ENCODE measurements at places on chromosomes 11 and 22.

DNA sequence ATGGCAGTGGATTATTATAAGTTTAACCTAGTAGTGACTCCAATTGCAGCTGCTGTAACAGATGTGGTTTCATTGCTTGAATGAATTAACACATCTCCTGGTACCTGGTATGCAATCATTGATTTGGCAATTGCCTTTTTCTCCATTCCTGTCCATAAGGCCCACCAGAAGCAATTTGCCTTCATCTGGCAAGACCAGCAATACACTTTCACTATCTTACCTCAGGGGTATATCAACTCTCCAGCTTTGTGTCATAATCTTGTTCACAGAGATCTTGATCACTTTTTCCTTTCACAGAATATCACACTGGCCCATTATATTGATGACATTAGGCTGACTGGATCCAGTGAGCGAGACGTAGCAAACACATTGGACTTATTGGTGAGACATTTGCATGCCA lies 128.7 kb upstream of the ZC3H12C start:
- no peak for DNase-seq

- DNase-seq = no peak
Observed at GRCh38 chr22:21074102-21074715, 28.5 kb downstream of the LRRC74B start.

DNA sequence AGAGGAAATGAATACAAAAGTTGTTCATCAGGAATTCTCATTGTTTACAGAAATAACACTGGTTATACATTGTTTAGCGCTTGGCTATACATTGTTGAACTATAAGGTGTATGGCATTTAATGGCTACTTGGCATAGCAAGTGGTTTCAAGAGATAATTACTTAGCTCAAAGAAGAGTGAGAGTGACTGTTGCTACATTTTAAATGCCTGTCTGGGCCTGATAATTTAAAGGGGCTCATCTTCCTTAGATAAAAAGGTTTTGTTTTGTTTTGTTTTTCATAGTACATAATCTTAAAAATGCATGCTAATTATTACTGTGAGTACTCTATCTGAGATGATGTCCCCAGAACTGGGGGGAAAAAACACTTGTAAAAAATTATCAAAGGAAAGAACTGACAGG lies 1.5 kb upstream of the SMPD1 start:
- DNase-seq = no peak

DNA sequence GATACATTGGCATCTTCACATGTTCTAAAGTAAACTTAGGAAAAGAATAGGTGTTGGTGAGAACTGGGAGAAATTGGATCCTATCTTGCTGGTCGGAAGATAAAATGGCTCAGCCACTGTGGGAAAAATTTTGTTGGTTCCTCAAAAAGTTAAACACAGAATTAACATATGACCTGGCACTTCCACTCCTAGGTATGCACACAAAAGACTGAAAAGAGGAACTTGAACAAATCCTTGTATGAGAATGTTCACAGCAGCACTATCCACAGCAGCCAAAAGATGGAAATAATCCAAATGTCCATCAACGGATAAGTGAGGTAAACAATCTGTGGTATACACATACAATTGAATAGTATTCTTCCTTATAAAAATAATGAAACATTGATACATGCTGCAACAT lies 4.8 kb upstream of the TPH1 start:
- DNase-seq = no peak

DNA sequence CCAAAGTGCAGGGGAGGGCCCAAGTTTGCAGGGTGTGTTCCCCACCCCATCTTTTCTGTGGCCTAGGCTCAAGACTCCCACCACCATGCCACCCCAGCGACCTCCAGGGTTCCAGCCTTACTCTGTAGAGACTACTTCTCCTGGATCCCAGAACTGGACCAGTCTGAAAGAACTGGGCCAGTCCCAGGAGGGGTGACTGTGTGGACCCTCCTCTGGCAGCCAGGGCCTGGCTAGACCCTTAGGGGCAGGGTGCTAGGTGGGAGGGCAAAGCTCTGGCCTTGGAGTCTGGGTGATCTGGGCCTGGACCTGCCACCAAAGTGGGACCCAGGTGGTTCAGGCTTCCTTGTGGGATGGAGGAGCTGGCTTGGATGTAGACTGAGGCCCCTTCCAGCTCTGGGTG lies 41.8 kb upstream of the ACCSL start:
- no peak for DNase-seq

DNA sequence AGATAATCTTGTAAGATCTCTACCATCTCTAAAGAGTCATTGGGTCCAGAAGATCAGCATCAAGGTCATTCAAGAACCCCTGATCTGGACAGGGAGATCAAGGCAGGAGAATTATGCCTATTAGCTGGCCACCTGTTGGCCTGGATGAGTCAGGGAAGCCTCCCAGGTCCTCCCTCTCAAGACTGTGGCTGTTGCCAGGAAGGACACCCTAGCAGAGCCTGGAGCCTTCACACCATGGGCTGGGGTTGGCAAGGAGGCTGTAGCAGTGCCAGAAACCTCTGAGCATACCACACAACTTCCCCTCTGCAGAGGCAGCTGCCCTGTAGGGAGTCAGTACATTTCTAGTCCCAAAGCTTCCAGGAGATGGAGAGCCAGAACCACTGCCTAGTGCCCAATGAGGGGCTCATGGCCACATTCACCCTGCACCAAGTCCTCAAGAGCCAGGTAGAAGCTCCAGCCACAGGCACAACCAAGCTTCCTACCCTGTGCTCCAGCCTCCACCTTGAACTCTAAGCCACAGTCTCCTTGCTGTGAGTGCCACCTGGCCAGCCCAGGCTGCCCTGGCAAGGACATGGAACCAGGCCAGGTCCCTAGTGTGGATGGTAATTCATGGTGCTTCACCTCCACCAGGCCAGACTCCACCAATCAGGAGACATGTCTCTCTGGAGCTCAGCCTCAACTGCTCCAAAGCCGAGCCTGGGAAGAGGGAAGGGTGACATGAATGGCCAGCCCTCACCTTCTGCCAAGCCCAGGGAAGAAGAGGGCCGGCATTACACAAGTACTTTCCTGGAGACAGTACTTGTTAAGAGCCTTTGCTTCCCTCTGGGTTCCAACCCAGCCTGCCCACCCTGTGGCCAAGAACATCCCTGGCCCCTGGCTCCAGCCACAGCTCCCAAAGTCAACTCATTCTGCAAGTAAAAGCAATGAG lies 124.3 kb downstream of the BUD13 start:
- no peak for DNase-seq

DNA sequence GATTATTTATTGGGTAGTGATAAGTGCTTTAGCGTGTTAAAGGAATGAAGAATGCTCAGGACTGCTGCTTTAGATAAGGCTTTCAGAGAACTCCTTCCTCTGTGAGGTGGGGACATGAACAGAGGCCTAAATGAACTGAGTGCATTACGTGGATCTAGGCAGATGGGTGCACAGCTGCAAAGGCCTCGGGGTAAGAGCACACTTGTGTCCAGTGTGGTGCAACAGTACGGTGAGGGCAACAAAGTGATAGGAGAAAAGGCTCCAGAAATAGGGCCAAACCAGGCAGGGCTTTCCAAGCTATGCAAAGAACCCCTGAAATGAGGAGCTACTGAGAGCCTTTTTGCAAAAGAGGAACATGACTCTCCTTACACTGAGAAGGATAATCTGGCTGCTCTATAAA lies 45.3 kb upstream of the ARHGAP32 start:
- no peak for DNase-seq

- no peak for DNase-seq
Observed at GRCh38 chr22:30422481-30423300, 2.9 kb upstream of the MTFP1 start.

GRCh38 chr11:83219095-83219494 lies 25.6 kb downstream of the ANKRD42 start:
- DNase-seq = no peak

DNA sequence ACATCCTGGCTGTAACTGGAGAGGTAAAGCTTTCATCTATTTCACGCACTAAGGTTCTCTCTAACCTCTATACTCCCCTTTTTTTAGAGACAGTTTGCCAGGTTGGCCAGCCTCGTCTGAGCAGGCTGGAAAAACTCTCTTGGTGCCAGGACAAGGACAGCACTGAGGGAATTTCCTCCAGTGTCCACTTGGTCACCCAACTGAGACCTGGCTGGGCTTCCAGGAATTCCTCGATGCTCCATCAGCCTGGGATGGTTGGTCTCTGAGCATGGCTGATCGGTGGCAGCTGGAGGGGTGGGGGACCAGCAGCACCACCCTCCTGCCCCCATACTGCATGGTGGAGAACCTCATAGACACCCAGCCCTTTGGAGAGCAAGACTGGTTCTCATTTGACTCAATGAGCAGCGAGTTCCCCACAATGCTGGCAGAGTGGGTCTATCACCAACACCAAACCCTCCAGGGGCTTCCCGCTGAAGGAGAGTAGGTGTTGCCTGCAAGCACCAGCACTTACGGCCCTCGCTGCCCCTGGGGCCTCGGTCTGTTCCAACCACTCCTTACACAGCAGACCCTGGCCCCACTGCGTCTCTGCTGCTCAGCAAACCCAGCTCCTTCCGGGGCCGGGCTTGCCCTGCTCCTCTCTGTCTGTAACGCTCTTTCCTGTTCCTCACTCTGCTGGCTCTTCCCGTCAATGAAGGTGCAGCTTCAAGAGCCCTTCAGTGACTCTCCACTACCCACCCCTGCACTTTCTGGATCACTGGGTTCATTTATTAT lies 122.2 kb downstream of the ST3GAL4 start:
- no peak for DNase-seq

GRCh38 chr22:25148149-25148691 lies 51.4 kb upstream of the CRYBB3 start:
- DNase-seq = no peak

GRCh38 chr11:104736502-104736901 lies 161.8 kb downstream of the CASP12 start:
- DNase-seq = no peak

DNA sequence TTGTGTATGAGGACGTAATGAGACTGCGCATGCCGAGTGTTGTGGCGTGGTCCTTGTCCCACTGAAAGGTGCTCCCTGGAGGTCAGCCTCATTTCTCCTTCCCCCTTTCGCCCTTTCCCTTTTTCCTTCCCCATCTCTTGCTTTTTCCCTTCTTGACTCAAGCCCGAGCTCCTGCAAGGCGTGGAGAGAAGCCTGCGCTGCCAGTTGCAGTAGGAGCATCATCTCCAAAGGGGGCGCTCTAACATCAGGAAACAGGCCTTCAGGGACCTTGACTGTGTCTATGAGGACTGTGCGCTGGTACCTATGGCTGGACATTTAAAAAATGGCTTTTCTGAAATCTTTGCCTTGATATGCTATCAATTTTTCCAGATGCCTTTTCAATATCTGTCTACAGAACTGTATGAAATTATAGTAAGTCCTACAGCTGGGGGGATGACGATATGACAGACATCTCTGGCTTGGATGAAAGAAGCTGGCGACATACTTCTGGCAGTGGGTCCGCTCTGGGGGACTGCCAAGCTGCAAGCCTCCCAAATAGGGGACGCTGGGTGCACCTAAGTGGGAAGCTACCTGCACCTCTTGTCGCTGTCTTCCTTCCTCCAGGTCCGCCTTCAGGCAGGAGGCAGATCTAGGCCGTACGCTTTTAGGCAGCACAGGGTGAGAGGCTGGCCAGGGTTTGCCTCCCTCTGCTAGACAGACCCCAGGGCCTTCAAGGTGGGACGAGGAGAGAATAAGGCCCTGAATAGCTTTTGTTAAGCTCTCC lies 96.5 kb downstream of the NXPE2 start:
- DNase-seq = no peak

- DNase-seq = no peak
Observed at GRCh38 chr11:17266781-17267180, 9.8 kb upstream of the NUCB2 start.

DNA sequence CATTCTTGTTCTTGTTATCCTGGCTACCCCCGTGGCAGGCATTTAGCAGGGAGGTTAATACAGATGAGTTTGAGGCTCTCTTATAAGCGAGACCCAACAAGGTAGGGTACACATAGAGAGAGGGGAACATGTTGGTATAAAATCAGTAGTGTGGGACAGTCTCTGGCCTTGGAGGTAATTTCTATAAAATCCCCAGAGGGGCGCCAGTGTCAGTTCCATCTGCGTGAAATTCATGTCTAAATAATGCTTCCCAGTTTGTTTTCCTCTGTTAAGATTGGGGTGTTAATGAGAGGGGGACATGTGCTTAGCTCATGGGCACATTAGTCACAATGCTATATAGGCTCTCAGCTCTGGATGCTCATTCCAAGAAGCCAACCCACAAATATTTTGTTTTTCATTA lies 150.7 kb downstream of the MYO18B start:
- DNase-seq = no peak

- no peak for DNase-seq
Observed at GRCh38 chr11:99987821-99988470, 699.1 kb upstream of the ARHGAP42 start.

DNA sequence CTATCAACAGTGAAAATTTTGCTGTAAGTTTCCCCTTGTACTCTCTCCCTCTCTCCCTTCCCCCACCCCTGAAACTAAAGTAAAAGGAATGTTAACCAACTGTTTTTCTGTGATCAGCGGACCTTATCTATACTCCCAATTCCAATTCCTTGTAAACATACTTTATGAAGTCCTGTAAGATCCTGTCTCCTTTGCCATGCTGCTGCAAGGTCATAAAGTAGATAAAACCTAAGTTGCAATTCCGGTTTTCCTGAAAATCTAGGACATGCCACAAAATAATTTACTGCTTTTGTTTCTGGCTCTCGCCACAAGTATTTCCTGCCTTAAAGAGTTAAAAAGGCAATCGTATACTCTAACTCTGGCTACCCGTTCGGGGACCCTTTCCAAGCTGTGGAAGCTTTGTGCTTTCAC lies 1469.0 kb downstream of the LRRC4C start:
- DNase-seq = no peak

DNA sequence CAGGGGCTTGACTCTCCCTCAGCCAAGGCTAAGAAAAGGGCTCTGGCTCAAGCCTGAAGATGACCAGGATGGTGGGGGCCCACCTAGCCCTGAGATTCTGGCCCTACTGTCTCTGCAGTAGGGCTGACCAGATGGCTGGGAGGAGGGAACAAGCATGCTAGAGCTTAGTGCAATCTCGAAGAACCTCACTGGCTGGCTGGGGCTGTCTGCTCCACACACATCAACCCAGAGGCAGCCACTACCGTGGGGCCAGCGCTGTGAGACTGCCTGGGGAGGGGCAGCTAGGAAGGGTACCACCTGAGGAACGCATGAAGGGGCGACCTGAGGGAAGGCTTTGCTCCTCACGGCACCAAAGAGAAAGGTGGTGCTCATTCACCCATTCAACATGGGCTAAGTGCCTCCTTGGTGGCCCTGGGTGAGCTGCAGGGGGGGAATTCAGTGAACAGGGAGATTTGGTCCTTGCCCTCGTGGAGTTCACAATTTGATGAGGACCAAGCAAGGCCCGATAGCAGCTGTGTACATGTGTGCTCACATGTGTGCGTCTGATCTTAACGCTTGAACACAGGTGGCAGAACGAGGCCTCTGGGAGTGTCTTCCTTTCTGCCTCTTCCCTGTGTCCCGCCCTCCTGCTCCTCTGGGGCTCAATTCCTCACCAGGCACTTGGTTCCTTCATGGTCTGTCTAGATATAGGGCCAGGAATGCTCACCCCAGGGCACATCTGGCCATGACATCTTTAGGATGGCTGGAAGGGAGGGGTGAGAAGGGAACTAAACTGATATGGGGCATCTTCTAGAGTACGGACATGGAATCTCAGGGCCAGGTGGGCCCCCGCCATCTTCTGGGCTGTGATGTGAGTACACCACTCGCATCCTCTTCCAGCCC lies 102.3 kb upstream of the PITPNB start:
- no peak for DNase-seq

- no peak for DNase-seq
Observed at GRCh38 chr22:48320048-48320682, 1507.5 kb downstream of the BRD1 start.

GRCh38 chr11:36070213-36070953 lies 126.5 kb downstream of the LDLRAD3 start:
- no peak for DNase-seq

Data from cerebellar nuclear complex (tissue), 1 donor.